ENCODE measurements at places on chromosomes 11 and 22. TPM values are rescaled to one million over a fixed set of nuclear protein-coding genes. Genes with fewer than 3 reads are reported as not detected.

DNA sequence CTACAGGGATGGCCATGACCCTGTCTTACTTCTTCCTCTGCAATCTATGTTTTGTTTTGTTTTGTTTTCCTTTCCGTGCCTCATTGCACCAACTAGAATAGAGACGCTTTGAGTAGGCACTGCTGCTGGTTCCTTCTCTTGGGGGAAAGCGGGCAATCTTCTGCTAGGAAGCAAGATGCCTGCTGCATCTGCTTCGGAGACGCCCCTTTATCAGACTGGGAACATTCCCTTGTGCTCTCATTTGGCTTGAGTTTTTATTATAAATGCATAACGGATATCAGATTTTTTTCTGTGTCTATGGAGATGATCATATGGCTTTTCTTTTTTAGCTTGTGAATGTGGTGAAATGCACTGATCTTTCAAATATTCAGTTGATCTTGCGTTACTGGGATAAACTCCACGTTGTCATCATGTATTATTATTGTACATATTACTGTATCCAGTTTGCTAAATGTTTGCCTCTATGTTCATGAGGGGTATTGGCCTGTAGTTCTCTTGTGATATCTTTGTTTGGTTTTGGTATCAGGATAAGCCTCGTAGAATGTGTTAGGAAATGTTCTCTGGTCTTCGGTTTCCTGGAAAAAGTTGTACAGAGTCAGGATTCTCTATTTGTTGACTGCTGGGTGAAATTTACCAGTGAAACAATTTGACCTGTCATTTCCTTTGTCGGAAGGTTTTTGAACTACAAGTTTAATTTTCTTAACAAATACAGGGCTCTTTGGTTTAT lies 23.4 kb upstream of the KRTAP5-6 start:
- no peak for DNase-seq
- no peak overlapping the region for H3K4me3 ChIP-seq
- H3K27me3 ChIP-seq: peaks cover 63% of the 10 kb centered on the region
- no peak overlapping the region for H3K27ac ChIP-seq
- H3K36me3 ChIP-seq: no peaks in the 10 kb centered on the region

GRCh38 chr11:68999093-68999747 lies 13.8 kb downstream of the MRGPRF start:
- peak; percentile 70 for DNase-seq
- peak overlapping the region; percentile 47 for H3K27ac ChIP-seq
- H3K4me1 ChIP-seq: peaks cover 43% of the 10 kb centered on the region
- H3K36me3 ChIP-seq: peaks cover 3% of the 10 kb centered on the region
- no peak overlapping the region for H3K4me3 ChIP-seq
- H3K27me3 ChIP-seq: peaks cover 3% of the 10 kb centered on the region

Gene VPREB3
- total RNA-seq: not detected

DNA sequence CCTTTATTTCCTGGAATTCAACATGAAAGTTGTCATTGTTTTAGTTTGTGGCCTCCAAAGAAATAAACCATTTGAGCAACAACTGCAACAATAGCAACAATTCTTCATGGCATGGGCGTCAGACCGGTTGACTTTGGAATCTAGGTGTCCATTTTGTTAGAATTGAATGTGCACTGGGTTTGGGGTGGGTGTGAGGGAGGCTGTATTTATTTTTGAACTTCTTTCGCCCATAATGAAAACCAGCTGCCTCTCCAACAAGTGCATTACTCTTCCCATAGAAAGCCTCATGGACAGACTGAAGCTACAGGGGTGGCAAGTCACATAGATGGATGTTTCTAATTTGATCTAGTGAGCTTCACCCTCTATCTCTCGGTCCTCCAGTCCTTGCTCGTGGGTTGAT lies 85.4 kb downstream of the ADAMTS15 start:
- peaks cover 6% of the 10 kb centered on the region for H3K4me1 ChIP-seq
- no peak for DNase-seq
- H3K4me3 ChIP-seq: no peak overlapping the region
- no peaks in the 10 kb centered on the region for H3K36me3 ChIP-seq
- H3K27me3 ChIP-seq: no peaks in the 10 kb centered on the region
- no peak overlapping the region for H3K27ac ChIP-seq

DNA sequence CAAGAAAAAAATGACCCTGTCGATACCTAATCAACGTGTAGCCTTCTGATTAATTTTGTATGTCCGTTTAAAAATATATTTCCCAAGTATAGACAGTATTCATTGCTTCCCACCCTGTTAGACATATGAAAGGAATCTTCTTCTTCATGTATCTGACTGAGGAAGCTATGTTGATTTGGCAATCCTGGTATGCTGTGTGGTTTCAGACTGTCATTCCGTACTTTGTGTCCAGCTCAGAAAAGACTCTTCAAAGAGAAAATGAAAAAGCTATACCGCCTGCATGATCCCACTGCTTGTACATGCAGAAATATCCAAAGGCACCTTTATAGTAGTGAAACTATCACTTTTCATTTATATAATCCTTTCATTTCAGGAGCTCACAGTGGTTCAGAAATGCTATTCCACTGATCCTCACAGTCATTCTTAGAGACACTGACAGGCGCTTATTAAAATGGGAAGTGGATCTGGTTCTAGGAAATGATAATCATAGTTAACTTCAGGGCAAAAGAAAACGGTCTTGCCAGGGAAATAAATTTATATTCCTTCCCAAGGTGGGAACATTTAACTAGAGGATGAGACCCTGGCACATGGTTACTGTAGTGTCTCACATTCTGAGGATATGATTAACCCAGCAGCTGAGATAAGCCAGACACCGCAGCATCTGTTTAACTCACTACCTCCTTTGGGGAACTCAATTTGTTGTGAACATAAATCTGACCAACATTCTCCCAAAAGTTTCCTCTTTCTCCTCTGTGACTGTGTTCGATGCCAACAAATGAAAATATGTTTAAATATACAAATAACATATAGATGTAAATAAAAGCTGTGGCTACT lies 599.2 kb upstream of the LUZP2 start:
- DNase-seq: no peak
- no peak overlapping the region for H3K4me3 ChIP-seq
- no peak overlapping the region for H3K27ac ChIP-seq
- no peaks in the 10 kb centered on the region for H3K36me3 ChIP-seq
- no peaks in the 10 kb centered on the region for H3K4me1 ChIP-seq
- H3K27me3 ChIP-seq: no peaks in the 10 kb centered on the region

DNA sequence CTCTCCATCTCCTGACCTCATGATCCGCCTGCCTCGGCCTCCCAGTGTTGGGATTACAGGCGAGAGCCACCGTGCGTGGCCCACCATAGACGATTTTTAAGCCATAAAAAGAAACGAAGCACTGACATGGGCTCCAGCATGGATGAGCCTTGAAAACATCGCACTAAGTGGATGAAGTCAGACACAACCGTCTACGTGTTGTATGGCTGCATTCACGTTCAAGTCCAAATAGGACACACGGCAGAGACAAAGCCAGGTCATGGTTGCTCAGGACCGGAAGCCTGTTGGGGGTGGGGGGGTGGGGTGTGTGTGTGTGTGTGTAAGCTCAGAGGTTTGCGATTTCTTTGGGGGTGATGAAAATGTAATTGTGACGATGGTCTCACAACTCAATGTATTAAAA lies 10.0 kb downstream of the RRP7A start:
- H3K27me3 ChIP-seq: no peaks in the 10 kb centered on the region
- no peak overlapping the region for H3K27ac ChIP-seq
- DNase-seq: no peak

DNA sequence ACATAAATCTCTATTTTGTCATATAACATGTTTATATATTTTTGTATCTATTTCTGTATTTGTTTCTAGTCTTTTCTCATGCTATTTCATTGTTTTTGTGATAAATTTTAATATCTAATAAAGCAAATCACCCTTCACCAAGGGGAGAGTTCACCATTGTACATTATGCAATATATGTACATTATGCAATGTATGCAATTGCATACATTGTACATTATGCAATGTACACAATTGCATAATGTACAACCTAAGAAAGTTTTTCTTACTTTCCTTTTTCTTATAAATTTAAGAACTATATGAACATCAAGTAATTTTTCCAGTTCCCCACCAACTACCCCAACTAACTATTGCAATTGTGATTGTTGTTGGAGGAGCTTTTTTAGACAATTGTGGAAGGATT lies 44.1 kb upstream of the GLYATL2 start:
- no peak overlapping the region for H3K4me3 ChIP-seq
- H3K27ac ChIP-seq: no peak overlapping the region
- no peaks in the 10 kb centered on the region for H3K36me3 ChIP-seq
- no peak for DNase-seq

DNA sequence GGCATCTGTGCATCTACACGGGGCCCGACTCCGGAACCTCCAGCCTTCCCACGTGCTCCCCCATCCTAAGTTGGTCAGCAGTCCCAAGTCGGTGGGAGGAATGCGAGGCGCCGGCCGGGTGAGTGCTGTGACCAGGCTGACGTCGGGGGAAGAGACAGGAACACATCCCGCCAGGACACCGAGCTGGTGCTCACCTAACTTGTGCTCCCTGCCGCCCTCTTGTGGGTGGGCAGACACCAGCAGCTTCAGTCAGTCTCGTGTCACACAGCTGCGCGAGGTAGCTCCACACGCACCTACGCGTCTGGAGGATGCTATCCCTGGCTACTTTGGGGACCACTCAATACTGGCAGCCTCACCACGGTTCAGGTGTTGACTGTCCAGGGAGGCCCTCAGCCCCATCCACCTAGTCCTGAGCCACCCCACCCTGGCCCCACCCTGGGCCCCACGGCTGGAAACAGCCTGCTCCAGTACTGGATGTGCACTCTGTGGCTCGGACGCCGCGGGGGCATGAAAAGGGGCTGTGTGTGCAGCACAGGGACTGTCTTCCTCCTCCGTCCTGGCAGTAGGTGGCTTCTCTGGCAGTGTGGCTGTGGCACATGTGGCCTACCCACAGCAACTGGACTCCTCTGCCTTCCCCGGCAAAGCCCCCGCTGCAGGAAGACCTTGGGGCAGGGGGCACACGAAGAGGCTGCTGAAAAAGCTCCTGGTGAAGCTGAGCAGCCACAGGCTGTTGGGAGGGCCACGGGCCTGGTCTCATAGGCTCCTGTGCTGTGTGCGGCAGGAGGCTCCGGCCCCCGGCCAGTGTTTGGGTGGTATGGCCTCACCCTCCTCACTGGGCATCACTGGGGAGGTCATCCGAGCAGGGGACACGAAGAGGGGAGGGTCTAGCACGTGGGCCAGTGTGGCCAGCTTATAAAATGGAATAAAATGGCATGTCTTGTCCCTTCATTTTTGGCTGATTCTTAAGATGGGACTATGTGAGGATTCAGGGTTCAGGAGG lies 11.2 kb upstream of the BID start:
- no peak for DNase-seq
- H3K36me3 ChIP-seq: peaks cover 23% of the 10 kb centered on the region
- no peaks in the 10 kb centered on the region for H3K27me3 ChIP-seq

- DNase-seq: peak; percentile 49
- no peaks in the 10 kb centered on the region for H3K4me1 ChIP-seq
- no peak overlapping the region for H3K4me3 ChIP-seq
- no peaks in the 10 kb centered on the region for H3K27me3 ChIP-seq
- no peak overlapping the region for H3K27ac ChIP-seq
Observed at GRCh38 chr11:2540223-2540991, 95.6 kb downstream of the KCNQ1 start.

GRCh38 chr11:3958281-3958680 lies 102.8 kb downstream of the STIM1 start:
- H3K27ac ChIP-seq: no peak overlapping the region
- H3K4me3 ChIP-seq: no peak overlapping the region
- H3K4me1 ChIP-seq: peaks cover 39% of the 10 kb centered on the region
- DNase-seq: no peak
- H3K36me3 ChIP-seq: no peaks in the 10 kb centered on the region

GRCh38 chr22:22061085-22062077 lies 78.8 kb upstream of the TOP3B start:
- no peak for DNase-seq
- peaks cover 22% of the 10 kb centered on the region for H3K27me3 ChIP-seq
- H3K36me3 ChIP-seq: no peaks in the 10 kb centered on the region
- H3K4me3 ChIP-seq: no peak overlapping the region
- peaks cover 8% of the 10 kb centered on the region for H3K4me1 ChIP-seq
- H3K27ac ChIP-seq: peak overlapping the region; percentile 72

Gene PLA2G3
- total RNA-seq: 7.3 TPM

- no peaks in the 10 kb centered on the region for H3K36me3 ChIP-seq
- no peak for DNase-seq
- H3K27me3 ChIP-seq: no peaks in the 10 kb centered on the region
- H3K4me1 ChIP-seq: peaks cover 7% of the 10 kb centered on the region
- no peak overlapping the region for H3K27ac ChIP-seq
Observed at GRCh38 chr22:41777749-41778425, 22.6 kb upstream of the CCDC134 start.

DNA sequence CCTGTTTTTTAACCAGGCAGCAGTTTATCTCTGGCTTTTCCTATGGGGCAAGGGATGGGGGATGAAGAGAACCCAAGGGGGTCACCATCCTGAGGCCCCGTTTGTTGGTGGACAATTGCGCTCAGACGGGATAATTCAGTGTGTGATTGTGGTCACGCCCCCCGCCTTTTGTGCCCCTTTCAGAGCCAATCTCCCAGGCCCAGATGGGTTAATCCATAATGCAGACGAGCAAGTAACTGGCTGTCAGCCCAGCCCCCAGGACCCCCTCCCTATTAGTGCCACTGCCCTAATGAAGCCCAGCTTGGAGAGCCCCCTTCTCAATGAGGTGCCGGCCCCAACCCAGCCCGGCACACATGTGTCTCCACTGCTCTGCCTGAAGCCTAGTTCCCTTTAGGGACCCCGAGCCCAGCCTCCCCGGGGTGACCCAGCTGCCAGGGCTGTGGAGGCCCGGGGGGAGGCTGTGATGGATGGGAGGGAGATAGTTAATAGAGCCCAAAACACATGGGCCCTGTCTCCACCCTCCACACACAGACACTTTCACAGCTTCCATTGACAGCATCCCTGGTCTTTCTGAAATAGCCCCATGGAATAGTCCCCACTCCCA lies 19.1 kb upstream of the ROBO3 start:
- no peak overlapping the region for H3K4me3 ChIP-seq
- H3K4me1 ChIP-seq: peaks cover 10% of the 10 kb centered on the region
- no peak overlapping the region for H3K27ac ChIP-seq
- H3K36me3 ChIP-seq: no peaks in the 10 kb centered on the region

DNA sequence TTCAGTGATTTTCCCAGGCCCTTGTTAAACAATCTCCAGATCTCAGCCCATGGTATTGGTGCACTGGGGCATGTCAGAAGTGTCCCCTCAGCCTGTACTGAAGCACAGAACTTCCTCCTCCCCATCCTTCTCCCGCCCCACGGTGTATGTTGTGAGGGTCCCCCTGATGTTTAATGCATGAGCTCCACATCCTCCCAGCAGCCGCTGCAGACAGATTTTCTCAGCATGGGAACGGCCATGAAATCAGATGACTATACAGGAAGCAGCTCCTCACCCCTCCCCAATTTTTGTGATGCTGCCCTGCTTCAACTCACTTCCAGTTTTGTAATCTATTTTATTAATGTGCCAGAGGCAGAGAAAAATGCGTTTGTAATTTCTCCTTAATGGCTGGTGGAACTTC lies 406.0 kb downstream of the MIAT start:
- H3K27me3 ChIP-seq: peaks cover 9% of the 10 kb centered on the region
- DNase-seq: no peak
- no peaks in the 10 kb centered on the region for H3K36me3 ChIP-seq
- H3K4me3 ChIP-seq: no peak overlapping the region
- no peaks in the 10 kb centered on the region for H3K4me1 ChIP-seq
